ENCODE measurements at places on chromosomes 5 and 9.
A peak's percentile ranks its signal among the peaks of the same experiment; 100 is the strongest.

GRCh38 chr5:136226401-136226800 lies 33.4 kb upstream of the SMIM32 start:
- DNase-seq, result no peak

GRCh38 chr9:135521608-135522095 lies 412 bp downstream of the LCN1 start:
- no peak for DNase-seq

- DNase-seq, result no peak
Observed at GRCh38 chr5:141926434-141926833, 2.8 kb downstream of the DELE1 start.

DNA sequence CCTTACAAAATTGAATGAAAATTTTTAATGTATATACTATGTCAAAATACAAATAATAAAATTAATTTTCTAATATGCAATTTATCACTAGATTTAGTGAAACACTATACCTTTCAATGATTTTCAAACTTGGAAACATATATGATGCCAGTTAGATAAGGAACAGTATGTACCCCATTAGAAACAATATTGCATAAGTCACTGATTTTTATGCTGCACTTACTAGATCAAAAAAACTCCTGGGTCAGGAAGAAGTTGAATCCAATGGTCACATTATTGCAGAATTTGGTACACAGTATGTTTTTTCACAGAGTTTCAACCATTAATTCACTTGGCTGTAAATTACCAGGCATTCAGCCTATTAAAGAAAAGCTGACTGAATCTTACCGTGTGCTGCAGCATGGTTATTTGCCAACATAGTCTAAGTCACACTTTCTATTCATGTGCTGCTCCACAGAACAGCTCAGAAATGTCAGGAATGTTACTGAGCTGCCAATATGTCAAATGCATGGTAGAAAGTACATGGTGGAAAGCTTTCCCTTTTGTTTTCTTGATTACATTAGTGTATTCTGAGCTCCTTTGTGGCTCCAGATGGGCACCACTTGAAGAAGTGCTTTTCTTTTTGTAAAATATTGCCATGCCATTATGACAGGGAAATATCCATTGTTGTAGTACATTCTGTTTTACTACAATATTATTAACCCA lies 9.9 kb upstream of the PRR16 start:
- DNase-seq, result no peak

- no peak for DNase-seq
Observed at GRCh38 chr5:173535166-173535975, 81.1 kb downstream of the BOD1 start.

- no peak for DNase-seq
Observed at GRCh38 chr9:82650368-82650767, 412.6 kb downstream of the RASEF start.

- DNase-seq, result no peak
Observed at GRCh38 chr9:5085993-5086392, 99.4 kb downstream of the INSL6 start.

DNA sequence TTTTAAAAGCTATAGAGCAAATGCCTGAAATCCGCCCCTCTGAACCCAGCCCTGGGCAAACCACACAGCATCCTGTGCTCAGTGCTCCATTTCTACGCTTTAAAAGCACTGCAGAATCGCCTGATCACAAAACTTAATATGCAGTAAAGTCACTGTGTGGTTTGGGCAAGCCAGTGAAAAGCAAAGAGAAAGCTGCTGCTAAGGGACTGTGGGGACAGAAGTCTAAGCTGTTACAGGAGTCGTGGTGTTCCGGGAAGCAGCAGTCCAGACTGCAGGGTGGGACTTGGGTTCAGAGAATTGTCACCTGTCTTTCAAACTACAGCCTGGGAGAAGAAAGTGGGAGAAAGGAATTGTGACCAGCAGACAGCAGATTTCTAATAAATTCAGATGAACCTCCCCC lies 8.2 kb downstream of the RAPGEF1 start:
- peak; percentile 40 for DNase-seq

GRCh38 chr9:133926165-133926856 lies 65.8 kb downstream of the VAV2 start:
- DNase-seq, result no peak
